Activated CD4-positive, alpha-beta T cell treated with anti-CD3 and anti-CD28 coated beads, Interleukin-2, amount 10 ng/mL, durations not matched to agents 7 days and 5 days (primary cell): ENCODE measurements at places on chromosomes 2 and 18.

- no peak for DNase-seq
Measured at GRCh38 chr2:238895891-238896600, 48.2 kb downstream of the TWIST2 start.

DNA sequence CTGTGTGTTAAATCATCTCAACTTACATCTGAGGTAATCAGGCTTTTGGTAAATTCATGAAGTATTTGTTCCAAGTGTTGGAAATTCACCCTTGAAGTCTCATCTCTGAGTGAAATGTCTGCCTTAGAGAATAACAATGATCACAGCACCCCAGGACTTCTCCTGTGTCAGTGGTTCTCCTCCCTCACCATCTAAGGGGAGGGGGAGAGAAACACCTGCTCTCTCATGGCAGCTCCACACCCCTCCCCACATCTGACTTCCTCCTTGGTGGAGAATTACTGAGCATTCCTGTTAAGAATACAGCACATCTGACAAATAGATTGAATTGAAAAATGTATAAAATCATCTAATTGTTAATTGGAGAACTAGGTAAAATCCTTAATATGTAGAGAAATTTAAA lies 532.1 kb downstream of the RNF144A start:
- DNase-seq: no peak

- DNase-seq: no peak
Measured at GRCh38 chr2:102000813-102001766, 9.3 kb downstream of the IL1R2 start.

GRCh38 chr2:12014088-12014960 lies 267.9 kb downstream of the LPIN1 start:
- no peak for DNase-seq

GRCh38 chr2:9979977-9980376 lies 28.5 kb downstream of the GRHL1 start:
- no peak for DNase-seq

DNA sequence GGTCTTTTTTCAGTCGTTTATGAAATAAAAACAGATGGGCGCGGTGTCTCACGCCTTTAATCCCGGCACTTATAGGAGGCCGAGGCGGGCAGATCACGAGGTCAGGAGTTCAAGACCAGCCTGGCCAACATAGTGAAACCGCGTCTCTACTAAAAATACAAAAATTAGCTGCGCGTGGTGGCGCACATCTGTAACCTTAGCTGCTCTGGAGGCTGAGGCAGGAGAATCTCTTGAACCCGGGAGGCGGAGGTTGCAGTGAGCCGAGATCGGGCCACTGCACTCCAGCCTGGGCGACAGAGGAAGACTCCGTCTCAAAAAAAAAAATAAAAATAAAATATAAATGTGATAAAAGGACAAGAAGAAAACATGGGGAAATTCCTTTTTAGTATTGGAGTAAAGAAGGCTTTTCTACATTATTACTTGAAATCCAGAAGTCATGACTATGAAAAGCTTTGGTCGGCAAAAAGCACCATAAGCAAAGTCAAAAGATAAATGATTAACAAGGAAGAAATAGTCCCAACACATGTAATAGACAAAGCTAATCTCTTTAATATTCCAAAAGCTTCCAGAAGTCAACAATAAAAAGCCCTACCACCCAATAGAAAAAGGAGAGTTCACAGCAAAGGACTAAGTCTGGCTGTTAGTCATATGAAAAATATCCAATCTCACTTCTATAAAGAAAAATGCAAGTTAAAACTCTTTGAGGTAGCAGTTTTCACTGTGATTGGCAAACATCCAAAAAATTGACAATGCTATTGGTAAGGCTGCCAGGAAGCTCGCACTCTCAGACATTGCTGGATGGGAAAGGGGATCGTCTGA lies 1.4 kb upstream of the FAM168B start:
- no peak for DNase-seq

DNA sequence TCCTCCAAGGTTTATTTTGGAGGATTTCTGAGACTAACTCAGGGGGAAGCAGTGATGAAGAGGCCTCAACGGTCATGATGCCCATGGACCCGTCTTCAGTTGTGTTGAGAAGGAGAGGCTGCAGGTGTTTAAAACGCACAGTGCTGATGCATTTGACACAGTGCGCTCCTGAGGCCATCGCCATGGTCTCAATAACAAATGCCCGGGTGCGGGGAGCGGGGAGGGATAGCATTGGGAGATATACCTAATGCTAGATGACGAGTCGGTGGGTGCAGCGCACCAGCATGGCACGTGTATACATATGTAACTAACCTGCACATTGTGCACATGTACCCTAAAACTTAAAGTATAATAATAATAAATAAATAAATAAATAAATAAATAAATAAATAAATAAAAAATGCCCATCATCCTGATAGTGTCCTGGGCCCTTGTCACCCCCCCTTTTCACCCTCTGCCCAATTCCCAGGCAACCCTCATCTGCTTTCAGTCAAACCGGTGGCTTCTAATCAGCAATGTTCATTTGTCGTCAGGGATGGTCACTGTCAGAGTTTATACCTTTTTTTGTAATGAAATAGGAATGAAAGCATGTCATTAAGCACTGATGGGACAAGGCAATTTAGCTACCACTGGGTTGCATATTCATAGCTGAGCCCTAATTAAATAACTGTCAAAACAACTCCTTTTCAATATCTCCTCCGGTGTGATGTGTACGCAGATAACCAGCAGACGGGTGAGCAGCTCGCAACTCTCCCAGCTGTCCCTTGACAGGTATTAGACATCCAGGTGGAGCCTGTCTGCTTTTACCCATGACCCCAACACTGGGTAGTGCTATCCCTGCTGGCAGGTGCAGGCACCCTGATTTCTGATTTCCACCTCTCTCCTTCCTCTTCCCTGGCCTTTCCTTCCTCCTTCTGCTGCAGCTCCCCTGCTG lies 95.9 kb downstream of the KCNF1 start:
- DNase-seq: no peak

DNA sequence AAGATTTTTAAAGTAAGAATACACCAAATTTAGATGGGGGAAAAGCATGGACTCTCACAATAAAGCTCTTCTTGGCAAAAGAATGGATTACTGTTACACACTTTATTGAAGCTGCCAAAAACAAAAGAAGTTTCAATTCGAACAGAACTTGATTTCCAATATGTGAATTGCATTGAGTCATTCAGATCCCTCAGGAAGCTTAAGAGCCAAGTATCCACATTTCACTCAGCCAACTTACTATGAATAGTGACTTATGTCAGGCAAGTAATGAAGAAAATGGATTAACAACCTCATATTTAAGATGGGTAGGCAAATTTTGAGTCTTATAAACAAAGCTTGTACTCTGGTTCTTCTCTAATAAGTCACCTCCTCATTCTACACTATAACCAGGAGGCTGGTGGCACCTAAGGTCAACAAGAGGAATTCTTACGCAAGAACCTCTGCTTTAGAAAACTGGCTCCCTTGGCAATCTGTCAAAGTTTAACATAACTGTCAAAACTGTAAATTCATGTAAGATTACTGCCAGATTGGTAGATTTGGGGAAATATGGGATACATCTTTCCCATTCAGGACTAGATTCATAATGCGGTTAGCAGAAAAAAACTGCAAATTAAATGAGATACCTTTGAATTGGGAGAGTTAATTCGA lies 6.0 kb downstream of the HADHA start:
- no peak for DNase-seq
